ENCODE measurements at places on chromosomes 3 and 15.

DNA sequence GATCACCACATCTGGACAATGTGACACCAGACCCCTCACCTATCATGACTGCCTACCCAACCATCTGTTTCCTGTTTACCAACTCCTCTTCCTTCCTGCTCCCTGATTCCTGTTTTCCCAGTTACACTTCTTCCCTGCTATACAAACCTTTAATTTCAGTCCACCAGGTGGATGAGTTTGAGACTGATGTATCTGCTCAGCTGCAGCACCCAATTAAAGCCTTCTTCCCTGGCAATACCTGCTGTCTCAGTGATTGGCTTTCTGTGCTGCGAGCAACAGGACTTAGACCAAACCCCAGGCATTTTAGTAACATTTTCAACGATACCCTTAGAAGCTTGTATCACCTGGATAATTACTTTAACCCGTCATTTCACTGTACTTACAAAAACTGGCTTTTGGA, 968.2 kb upstream of the NR2F2 start:
- no peak for DNase-seq

DNA sequence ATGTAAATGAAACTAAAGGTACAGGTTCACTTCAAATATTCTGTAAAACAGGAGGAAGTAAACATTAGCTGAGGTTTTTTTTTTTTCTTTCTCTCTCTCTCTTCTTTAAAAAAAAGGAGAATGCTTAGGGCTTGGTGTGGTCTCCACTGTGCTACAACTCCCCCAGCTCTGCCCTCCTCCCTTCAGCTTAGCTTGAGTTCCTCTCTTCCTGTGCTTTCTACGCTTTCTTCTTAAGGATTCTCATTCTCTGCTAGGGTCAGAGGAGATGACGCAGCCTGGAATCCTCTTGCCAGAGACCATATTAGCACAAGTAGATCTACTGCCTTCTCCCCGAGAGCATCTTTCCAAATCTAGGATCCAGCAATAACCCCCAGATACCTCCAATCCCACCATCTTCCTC, 69.1 kb upstream of the SNRK start:
- DNase-seq: no peak

GRCh38 chr3:120710369-120710768, 28.3 kb upstream of the HGD start:
- no peak for DNase-seq

DNA sequence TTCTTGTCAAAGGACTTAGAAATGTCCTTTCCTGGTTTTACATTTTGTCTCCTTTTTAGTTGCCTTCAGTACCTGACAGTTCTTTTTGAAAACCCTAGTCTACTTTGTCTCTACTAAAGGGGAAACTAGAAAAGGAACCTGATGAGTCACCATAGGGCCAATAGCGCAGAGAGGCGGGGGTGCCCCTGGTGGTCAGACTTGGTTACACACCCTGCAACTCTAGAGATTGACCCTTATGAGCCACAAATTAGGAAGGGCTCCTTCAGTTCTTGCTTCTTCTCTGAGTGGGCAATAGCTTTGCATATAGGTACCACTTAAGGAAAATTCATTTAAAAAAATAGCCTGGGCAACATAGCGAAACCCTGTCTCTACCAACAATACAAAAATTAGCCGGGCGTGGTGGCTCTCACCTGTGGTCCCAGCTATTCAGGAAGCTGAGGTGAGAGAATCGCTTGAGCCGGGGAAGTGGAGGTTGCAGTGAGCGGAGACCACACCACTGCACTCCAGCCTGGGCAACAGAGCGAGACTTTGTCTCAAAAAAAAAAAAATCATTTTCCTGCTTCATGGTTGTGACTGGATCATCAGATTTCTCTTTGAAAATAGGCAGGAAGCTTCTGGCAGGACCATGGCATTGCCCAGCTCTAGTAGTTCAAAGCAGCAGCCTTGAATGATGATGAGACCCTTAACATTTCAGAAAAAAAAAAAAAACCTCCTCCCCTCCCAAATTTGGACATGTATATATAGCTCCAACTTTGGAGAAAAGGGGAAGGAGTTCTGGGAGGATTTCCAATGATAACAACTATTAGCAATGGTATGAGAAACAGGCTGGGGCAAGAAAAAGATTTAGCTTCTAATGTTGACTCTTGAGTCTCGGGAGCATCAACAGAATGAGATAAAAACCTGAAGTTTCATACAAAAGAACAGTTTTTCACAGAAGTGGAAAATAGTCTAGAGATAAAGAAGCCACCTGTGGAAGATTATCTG, 45.2 kb upstream of the RASA2 start:
- DNase-seq: no peak

DNA sequence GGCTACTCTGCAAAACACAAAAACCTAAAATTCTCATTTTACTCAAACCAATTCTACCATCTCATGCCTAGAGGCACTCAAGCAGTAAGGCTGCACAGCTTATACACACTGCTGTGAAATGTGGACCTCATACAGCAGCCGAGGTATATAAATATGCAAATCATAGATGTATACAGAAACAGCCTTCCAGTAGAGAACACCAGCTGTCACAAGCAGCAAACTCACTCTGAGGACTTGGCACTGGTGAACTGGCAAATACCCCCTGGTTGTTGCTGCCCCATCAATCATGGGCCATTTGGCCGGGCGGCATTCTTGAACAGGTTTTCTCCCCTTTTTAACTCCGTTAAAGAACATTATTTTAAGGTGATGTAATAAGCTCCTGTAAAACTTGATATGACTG, 378.0 kb downstream of the LSAMP start:
- no peak for DNase-seq
